ENCODE measurements at places on chromosomes 7 and 10.
A peak's percentile ranks its signal among the peaks of the same experiment; 100 is the strongest.

DNA sequence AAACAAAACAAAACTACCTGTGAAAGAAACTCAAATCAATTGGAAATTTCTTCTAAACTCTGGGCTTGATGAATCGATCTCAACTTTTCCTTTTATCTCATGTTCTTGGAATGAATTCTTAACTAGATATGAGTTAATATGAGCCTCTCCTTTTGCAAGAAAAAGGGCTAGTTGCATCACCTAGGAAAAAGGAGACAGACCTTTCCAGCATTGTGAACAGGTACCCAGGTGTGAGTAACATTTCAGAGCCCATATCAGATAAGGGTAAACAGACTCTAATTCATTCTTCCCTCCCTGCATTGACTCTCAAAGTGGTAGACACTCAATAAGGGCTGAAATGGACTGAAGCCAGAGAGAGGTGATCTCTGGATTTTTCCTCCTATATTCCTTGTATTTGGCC lies 103.8 kb upstream of the AGR3 start:
- DNase-seq: peak; percentile 38

GRCh38 chr7:8444468-8444769 lies 11.0 kb downstream of the NXPH1 start:
- DNase-seq: peak; percentile 20

DNA sequence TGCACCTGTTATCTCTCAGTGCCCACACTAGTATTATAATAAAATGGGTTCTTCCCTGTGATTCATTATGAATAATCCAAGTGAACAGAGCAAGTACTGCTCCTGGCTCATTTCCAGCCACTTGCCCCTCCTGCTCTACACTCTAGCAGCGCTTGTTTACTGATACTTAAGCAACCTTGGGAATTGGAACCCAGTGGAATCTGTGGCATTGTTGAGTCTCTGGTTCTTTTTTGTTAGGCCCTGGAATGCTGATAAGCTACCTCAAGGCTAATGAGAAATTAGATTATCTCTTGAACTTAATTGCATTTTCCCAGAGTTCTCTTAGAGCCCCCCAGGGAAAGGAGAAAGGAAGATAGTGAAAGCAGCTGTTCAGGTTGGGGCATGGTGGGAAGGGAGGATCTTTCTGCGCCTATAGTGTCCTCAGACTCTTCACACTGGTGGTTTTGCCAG lies 34.0 kb downstream of the PRKAR2B start:
- peak; percentile 44 for DNase-seq

- DNase-seq: no peak
These were observed 2.0 kb downstream of the CUL1 start for GRCh38 chr7:148700661-148701064.

GRCh38 chr7:90459888-90460287 lies 9.6 kb upstream of the PTTG1IP2 start:
- no peak for DNase-seq

DNA sequence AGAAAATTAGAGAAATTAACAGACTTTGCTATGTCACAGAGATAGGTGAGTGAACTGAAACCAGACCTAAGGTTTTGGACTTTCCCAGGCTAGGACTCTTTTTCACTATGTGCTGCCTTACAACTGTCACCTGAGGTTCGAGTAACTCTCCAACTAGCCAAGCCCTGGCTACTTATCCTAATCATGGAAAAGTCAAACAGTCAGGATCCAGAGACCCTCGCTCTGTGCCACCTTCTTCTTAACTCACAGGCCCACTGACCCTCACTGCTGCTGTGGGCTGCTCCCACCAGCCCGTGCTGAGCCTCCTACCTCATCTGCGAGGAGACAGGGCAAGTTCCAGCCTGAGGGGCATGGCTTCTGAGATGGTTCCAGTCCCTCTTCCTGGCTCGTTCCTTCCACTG lies 211.4 kb upstream of the KLF14 start:
- no peak for DNase-seq

- DNase-seq: no peak
These were observed 56.3 kb upstream of the CAMK2B start for GRCh38 chr7:44381494-44382220.

DNA sequence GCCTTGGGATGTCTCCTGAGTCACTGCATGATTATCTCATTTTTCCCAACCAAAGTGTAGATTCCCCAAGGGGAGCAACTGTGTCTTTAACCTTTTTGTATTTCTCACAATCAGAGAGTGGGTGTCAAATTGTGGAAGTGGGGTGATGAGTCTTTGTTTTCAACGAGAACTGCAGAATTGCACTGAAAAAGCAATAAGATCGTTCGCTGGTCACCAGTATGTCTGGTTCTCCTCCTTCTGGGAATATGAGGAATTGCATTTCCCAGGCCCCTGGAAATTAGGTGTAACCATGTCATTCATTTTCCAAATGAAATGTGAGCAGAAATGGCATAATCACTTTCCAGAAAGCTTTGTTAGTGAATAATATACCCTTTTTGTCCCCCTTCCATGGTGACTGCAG lies 326.9 kb downstream of the GPAM start:
- no peak for DNase-seq

DNA sequence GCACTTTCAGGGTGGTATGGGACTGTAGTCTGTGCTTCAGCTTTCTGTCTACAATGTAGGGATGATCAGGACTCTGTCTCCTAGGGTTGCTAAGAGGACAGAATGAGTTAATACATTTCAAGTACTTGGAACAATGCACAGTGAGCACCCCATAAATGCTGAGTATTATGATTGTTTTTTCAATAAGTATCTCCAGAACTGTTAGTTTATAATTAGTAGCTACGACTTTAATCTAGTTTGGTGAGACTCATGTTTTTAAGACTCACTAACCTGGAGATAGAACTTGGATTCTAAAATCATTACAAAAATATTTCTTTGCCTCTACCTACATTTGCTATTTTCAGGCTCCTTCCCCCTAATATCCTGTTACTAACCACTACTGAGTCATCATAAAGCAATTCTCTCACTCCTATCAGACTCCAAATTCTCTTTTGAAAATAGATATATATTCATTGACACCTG lies 95.3 kb downstream of the CPED1 start:
- no peak for DNase-seq

- no peak for DNase-seq
These were observed 4.2 kb downstream of the OSBPL3 start for GRCh38 chr7:24975644-24976260.

DNA sequence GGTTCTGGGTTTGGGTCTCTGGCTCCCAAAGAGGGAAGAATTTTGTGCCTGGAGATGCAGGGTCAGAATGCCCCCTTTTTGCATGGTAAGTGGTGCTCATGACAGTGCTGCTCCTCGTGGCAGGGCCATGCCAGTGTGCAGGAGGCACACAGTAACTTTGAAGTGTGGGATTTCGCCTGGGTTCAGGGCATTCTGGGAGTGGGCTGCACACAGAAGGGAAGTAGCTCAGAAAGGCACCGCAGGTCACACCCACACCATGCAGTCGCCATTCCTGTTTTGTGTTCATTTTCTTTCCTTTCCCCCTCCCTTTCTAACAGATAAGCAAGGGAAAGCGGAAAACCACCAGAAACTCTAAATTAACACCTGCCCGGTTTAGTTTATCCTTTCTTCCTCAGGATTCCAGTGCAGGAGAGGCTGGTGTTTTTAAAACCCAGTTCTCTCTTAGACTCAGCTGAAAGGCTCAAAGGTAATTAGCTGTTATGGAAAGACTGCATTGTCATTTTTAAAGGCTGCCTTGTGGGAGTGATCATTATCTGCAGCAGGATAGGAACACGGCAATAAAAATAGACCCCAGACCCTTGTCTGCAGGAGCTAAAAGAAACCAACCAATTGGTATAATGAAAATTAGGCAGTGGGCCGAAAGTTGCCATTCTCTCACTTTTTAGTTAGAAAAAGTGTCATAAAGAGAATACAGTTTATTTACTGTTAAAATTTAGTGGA lies 50.2 kb downstream of the EEPD1 start:
- DNase-seq: peak; percentile 9

DNA sequence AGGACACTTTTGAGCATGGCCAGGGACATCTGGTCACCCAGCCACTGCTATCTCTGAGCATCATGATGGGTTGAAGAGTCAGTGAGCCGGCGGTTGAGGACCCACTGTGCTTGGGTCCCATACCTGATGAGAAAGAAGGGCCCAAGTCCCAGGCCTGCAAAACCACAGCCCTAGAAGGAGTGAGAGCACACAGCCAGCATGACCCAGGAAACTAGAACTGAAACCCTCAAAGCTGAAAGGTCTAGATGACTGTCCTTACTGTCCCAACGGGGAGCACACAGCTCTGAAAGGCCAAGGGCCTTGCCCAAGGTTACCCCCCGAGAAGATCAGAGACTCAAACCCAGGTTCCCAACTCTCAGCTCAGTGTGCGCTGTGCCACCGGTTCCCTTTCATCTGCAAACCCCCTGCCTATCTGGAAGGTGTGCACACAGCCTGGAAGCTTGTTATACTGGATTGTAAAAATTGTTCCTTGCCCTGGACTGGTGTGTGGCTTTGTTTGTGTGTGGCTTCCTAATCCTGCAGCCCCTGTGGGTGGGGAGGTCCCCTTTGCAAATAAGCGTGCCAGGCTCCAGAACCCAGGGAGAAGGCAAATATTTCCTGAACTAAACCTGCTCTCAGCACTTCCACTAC lies 22.6 kb upstream of the PSAP start:
- no peak for DNase-seq

- no peak for DNase-seq
These were observed 860.9 kb downstream of the XPNPEP1 start for GRCh38 chr10:109062371-109062770.

DNA sequence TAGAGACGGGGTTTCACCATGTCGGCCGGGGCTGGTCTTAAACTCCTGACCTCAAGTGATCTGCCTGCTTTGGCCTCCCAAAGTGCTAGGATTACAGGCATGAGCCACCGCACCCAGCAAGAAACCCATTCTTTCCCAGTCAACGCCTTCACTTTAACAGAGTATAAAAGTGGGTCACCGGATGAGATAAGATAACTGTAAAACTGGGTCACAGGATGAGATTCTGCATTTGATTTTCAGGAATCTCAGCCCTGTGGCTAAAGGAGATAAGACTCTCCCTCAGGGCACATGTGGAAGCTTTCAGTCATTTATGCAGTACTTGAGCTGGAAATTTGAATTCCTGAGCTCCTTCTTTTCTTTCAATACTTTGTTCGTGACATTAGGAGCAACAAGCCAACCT lies 70.8 kb downstream of the LRRC17 start:
- no peak for DNase-seq

DNA sequence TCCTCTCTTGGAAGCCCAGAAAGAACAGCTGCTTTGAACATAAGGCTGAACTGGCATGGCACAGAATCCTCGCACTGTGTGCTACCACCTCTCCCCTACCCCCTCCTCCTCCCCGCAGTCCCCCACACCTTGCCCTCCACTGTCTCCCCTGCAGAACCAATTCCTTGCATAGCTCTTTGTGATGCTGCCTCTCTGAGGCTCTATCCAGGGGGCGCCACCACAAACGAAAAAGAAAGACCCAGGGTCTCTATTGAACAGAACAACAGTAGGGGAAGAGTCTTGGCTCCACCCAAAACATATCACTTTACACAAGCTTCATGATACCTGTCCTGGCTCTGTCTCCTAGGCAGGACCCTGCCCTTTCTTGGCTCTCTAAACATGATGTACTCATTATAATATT lies 26.2 kb upstream of the EBLN1 start:
- no peak for DNase-seq

DNA sequence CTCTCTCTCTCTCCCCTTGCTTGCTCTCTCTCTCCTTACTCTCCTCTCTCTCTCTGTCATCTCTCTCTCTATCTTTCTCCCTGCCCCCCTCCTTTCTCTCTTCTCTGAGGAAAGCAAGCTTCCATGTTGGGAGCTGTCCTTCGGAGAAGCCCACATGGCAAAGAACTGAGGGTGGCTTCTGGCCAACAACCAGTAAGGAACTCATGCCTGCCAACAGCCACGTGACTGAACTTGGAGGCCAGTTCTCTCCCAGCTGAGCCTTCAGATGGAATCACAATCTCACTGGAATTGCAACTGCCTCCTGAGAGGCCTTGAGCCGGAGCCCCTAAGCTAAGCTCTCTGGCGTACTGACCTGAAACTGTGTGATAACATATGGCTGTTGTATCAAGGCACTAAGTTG lies 12.0 kb upstream of the DHTKD1 start:
- no peak for DNase-seq

GRCh38 chr7:97024209-97025129 lies at the start of gene DLX5:
DLX5 (minus strand) TSS chr7:97024831; CDS start chr7:97024623, 208 bp downstream.
- DNase-seq: peak; percentile 98

GRCh38 chr7:16708980-16709379 lies 44.6 kb upstream of the TSPAN13 start:
- DNase-seq: no peak

DNA sequence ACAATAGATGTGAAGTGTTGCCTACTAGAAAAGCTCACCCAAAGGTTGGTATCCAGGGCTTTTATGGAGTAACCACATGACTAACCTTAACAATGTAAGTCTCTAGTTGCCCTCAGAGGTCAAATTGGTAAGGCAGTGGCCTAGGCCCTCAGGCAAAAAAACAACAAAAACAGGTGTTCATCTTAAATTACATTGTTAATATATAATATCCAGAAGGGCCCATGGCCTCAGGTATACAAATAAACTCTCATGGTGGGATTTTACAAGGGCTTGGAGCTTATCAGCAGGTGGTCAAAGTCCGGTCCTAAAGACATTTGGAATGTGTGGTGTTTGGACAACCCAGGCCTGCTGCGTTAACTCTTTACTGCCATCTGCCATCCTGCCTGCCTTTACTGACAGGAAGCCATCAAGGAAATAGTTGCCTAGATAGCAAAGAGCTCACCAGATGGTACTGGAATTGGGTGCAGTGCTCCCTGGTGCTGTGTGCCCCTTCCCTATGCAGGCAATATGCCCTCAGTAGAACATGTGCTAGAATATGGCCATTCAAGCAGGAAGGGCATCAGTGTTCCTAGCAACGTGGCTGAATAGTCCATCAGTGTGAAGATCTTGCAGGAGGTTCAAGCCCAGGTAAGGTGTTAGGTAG lies 36.2 kb downstream of the TOMM7 start:
- peak; percentile 94 for DNase-seq

- DNase-seq: peak; percentile 76
These were observed 26.1 kb upstream of the RSU1 start for GRCh38 chr10:16843252-16843870.

DNA sequence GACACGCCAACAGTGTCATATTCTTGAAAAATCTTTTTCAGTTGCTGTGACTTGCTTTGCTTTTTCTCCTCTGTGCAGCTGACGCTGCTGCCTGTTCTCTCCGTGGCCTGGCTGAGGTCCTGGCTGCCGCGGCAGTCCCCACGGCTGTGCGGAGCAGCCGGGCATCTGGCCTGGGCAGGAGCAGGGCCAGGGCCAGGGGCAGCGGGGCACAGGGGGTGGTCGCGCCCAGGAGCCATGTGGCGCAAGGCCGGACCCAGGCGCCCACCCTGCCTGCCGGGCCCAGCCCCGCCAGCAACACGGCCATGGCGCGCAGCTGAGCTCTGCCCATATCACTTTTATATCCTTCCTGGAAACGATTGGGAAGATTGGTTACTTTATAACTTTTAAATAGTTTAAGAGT lies 109.4 kb upstream of the ACBD5 start:
- DNase-seq: no peak

- DNase-seq: no peak
These were observed 71.2 kb upstream of the RPA3 start for GRCh38 chr7:7789551-7789988.

All from NCI-H146 (cell line).